ENCODE measurements at places on chromosomes 4 and X. TPM values are rescaled to one million over a fixed set of nuclear protein-coding genes. Genes with fewer than 3 reads are reported as not detected.

DNA sequence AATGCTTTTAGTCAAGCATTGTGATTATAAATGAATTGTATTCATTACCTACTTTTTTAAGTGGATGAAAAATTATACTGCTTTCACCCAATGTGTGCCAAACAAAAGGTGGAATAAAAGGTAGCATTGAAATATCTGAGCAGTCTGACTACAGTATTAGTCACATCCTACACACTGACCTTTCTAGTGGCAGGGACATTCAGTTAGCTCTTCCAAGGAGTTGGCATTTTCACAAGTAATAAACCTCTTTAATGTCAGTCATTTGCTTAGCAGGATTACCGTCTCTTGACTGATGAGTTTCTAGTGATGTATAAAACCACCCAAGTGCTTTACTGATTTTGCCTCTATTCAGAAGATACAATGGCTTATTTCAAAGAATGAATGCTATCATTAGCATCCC, 687.9 kb downstream of the ARAP2 start:
- no peak for DNase-seq

- DNase-seq = no peak
These were observed 82.8 kb downstream of the LIMCH1 start for GRCh38 chr4:41620594-41621256.

DNA sequence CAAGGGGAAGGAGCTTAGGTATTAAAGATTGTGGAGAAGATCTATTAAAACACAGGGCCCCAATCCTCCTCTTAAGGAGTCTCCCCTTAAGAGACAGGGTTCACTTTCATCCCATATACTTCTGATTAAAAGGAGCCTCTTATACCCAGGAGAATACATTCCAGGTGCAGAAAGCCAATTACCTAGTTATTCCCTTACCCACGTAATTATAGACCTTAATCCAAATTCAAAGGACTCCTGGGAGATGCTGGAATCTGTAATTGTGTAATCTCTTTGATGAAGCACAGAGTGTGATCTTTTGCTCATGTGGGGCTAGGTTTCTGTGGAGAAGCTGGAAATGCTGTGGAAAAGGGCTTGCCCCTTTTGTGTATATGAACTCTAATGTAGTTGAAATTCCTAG, 1.4 kb upstream of the SEC24B start:
- no peak for DNase-seq

DNA sequence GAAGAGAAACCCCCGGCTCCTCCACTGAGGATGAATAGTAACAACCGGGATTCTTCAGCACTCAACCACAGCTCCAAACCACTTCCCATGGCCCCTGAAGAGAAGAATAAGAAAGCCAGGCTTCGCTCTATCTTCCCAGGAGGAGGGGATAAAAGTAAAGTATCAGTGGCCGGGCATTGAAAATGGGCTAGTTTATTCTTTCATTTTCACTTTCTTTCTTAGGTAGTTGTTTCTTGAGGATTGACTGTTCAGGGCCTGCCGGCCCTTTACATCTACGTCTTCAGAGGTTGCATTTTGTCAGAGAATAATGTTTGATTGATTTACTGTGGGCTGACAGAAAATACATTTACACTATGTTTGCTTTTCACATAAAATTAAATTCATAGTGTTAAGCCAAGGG, 27.1 kb downstream of the PAK3 start:
- DNase-seq = no peak

- no peak for DNase-seq
These were observed 59.7 kb upstream of the EDA2R start for GRCh38 chrX:66698273-66699204.

The TLR2 gene
- total RNA-seq = 0.71 TPM

GRCh38 chr4:42541647-42542046, 115.3 kb downstream of the ATP8A1 start:
- no peak for DNase-seq

The SMIM10 gene
- total RNA-seq = 2.6 TPM

- no peak for DNase-seq
These were observed 145.7 kb downstream of the AMMECR1 start for GRCh38 chrX:110172215-110172614.

GRCh38 chr4:89879215-89879614, 15.4 kb upstream of the MMRN1 start:
- peak; percentile 27 for DNase-seq

The USP17L15 gene
- not detected for total RNA-seq

GRCh38 chr4:103374306-103374705, 176.2 kb upstream of the CENPE start:
- DNase-seq = no peak

DNA sequence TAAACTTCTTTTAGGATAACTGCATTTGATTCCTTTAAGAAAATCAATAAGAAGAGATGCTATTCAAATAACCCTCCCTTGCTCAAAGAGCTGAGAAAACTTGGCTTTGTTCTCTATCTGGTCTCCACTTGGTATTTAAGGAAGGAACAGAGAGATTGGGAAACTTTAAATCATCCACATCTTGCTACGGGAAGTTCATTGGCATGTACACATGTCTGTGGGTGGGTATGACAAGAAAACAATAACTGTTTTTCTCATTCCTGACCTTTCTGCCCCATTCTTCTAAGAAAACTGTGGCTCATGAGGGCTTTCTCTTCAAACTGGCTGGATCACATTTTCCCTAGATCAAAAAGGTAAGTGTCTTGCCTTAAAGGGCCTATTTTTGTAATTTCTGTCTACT, 6.0 kb downstream of the SEL1L3 start:
- DNase-seq = no peak

DNA sequence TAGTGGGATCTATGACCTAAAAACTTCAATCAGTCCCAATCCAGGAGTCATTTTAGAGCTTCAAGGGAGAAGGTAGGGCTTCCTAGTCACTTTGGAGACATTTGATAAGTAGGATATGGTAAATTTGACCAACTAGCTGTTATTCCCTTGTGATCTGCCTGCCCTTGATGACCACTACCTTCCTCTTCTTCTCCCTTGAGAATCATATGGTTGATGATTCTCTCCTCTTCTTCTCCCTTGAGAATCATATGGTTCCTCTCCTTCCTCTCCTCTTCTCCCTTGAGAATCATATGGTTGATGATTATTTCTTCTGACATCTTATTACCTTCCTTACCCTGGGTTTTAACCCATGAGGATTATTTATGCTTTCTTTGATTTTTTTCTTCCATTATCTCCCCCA, 482.6 kb upstream of the TENM3 start:
- DNase-seq = no peak

DNA sequence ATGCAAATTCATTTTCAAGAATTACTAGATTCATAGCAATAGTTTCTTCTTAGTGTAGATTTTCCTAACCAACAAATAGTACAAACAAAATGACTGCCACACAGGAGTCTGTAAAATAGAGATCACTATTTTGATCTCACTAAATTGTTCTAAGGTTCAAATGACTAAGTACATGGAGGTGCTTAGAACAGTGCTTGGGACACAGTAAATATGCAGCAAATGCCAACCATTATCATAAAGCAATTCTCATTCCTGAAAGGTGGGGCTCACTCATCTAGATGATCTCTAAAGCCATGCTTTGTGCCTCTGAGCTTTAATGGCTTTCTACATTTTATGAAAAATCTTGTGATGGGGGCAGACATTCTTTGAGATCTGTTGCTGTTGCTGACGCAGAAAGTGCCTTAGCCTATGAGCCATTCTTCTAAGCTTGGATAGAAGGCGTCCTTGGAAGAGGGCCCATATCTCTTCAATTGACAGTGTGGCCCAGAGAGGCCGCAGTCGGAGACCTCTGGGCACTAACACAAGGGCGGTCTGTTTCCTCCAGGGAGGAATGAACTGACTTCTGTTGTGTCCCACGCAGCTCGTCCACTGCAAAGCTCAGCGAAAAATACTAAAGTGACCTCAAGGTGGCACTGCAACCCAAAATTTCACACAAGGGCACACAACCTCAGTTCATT, 23.5 kb downstream of the TLR10 start:
- DNase-seq = peak; percentile 74

The CXXC4 gene
- total RNA-seq = 18.9 TPM

The TMEM154 gene
- total RNA-seq = 0.44 TPM

The GPR50 gene
- 4.4 TPM for total RNA-seq

DNA sequence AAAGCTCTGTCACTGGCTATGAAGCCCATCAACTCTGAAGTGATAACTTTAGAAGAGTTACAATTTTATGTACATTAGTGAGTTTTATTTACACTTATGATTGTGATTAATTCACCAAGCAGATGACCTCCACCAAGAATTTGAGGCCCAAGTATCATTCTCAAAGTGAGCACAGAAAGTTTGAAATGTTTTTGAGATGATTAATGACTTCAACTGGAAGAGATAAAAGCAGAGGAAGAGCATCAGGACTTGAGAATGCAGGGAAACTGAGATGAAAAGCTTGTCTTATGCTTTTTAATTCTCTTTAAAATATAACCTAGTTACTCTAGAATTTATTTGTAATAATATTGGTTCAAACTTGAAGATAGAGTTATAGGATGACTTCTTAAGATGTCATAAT, 112.8 kb upstream of the H2AZ1 start:
- no peak for DNase-seq

DNA sequence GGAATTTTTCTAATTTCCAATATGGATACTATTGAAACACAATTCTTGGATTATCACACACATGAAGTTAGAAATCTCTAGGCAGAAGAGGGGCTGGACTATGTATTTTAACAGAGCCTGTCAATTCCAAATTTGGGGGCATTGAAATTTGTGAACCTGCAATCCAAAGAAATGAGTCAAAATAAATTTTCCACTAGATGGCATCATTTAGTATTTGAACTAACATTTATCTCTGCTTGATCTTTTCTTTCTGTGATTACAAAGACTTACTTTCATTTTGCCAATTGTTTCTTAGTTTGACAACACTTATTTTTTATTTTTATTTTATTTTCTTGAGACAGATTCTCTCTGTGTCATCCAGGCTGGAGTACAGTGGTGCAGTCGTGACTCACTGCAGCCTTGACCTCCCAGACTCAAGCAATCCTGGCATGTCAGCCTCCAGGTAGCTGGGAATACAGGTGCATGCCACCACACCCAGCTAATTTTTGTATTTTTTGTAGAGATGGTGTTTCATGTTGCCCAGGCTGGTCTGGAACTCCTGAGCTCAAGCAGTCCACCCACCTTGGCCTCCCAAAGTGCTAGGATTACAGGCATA, 2.7 kb upstream of the PYURF start:
- DNase-seq = no peak

DNA sequence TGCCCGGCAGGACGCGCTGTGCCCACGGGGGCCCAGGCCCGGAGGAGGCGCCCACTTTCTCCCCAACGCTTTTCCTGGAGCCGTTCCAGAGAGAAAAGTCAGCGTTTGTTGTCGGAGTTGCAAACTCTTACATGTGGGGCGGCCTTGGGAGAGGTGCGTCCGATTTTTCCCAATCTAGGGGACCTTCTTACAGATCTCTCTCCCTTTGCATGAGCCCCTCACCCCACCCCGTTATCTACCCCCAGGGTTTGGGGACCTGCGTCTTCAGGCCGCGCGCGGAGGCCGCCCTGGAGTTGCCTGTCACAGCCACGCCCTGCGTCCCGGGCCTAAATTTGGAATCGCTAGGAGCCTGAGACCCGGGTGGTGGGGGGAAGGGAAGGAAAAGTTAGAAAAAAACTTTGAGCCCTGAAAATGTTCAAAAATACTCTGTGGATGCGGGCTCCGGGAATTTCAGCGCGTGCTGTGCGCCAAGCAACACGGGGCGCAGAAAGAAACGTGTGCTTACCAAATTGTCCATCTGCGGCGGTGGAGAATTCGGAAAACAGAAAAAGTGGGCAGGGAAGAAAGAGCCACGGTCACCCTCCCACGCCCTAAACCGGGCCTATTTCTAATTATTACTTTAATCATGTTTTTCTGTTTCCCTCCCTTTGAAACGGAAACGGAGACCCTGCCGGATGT, 587 bp downstream of the CD99 start:
- peak; percentile 32 for DNase-seq

The F8A3 gene
- total RNA-seq = 5.2 TPM

GRCh38 chr4:76300012-76300411, 6.5 kb upstream of the STBD1 start:
- no peak for DNase-seq

GRCh38 chrX:15233416-15234015, 36.4 kb downstream of the ASB9 start:
- DNase-seq = no peak

The MTTP gene
- 12.0 TPM for total RNA-seq

DNA sequence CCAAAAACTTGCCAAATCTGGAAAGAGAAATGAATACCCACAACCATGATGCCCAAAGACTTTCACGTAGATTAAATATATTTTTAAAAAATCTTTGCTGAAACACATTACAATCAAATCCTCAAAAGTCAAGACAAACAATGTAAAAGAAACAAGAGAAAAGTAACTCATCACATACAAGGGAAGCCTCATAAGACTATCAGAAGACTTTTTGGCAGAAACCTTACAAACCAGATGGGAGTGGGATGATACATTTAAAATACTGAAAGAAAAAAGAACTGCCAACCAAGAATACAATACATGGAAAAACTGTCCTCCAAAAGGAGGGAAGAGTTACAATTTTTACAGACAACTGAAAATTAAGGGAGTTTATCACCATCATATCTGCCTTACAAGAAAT, 319.0 kb upstream of the INTU start:
- DNase-seq = no peak

The ZCCHC18 gene
- 9.3 TPM for total RNA-seq

GRCh38 chrX:51608126-51608525, 10.6 kb downstream of the CENPVL3 start:
- DNase-seq = no peak

The LDOC1 gene
- 27.3 TPM for total RNA-seq

- no peak for DNase-seq
These were observed 3.6 kb downstream of the MID1IP1 start for GRCh38 chrX:38804682-38805431.

The UGT2B17 gene
- total RNA-seq = not detected

GRCh38 chr4:40058121-40058520, 1.5 kb downstream of the N4BP2 start:
- no peak for DNase-seq

The TLL1 gene
- total RNA-seq = 1.7 TPM

GRCh38 chrX:10579112-10580011, 41.0 kb downstream of the MID1 start:
- no peak for DNase-seq

- DNase-seq = no peak
These were observed 63.1 kb downstream of the NPY2R start for GRCh38 chr4:155271557-155271956.

DNA sequence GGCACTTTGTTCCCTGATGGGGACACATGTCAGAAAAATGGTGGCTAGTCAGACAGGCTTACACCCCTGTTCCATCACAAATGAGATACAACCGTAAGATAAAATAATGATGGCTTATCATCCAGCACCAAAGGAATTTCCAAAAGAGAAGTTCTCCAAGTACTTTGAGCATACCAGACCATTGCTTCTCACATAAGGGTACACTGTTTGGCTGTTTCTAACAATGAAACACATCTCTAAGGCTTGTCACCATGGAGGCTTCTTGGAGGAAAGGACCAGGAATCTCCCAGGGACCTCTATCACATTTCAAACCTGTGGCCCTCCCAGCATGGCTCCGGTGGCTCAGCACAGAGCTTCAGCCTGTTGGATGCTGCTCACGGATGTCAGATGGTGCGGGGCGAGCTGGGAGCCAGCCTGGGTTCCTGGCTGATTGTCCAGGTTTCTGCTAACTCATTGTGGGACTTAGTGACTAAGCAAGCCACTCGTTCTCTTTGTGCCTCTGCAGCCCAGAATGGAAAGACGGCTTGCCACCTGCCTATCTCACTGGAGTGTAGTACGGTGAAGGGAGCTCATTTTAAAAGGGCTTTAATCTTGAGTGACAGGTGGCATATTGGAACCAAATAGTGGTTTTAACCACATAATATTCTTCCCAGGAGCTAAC, 54.5 kb downstream of the FHDC1 start:
- no peak for DNase-seq

The NCAPG gene
- total RNA-seq = 79.6 TPM

GRCh38 chrX:75746891-75747639, 38.0 kb downstream of the MAGEE2 start:
- DNase-seq = peak; percentile 22

- no peak for DNase-seq
These were observed 151.7 kb upstream of the CPEB2 start for GRCh38 chr4:14850455-14851097.

Data from neural crest cell (in vitro differentiated cells).